ENCODE measurements at places on chromosomes 2 and 18.

GRCh38 chr2:881204-881918 lies 69.3 kb upstream of the SNTG2 start:
- DNase-seq, result no peak

GRCh38 chr2:169795181-169795580 lies 3.5 kb upstream of the SSB start:
- DNase-seq, result no peak

- peak; percentile 66 for DNase-seq
These were observed 48.0 kb upstream of the LPIN2 start for GRCh38 chr18:3060667-3061580.

DNA sequence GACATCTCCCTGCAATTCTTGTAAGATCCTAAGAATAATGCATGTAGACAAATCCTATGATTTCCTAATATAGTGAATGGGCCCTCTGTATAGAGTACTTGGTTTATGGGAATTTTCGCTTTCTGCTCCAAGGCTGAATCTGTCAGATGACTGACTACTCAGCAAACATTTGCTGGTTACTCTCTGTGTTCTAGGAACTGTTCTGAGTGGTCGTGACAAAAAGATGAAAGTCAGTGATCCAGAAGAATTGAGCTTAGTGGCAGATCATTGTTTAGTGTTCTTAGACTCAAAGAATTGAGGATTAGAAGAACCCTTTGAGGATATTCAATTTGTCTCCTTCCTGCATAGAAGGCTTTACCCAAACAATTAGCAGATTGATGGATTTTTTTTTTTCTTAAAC lies 10.0 kb downstream of the XRCC5 start:
- DNase-seq, result no peak

- DNase-seq, result no peak
These were observed 232.9 kb downstream of the GULP1 start for GRCh38 chr2:188524519-188525113.

GRCh38 chr2:218259099-218259961 lies 1.5 kb upstream of the GPBAR1 start:
- no peak for DNase-seq

GRCh38 chr2:14717131-14717530 lies 84.6 kb downstream of the LRATD1 start:
- no peak for DNase-seq

Data from CD4-positive, CD25-positive, alpha-beta regulatory T cell (primary cell).